ENCODE measurements at places on chromosomes 2 and 18. TPM values are rescaled to one million over a fixed set of nuclear protein-coding genes. Genes with fewer than 3 reads are reported as not detected.

RFTN2 gene
- total RNA-seq: 4.4 TPM

ZC3H8 gene
- 9.4 TPM for total RNA-seq

IL1A gene
- not detected for total RNA-seq

CFAP210 gene
- not detected for total RNA-seq

CENPA gene
- total RNA-seq: 16.0 TPM

FOXI3 gene
- not detected for total RNA-seq

IL36RN gene
- total RNA-seq: not detected

SDC1 gene
- total RNA-seq: 20.3 TPM

SNED1 gene
- total RNA-seq: 391 TPM

LYPD1 gene
- not detected for total RNA-seq

CAPN14 gene
- total RNA-seq: under 0.01 TPM

REG3A gene
- not detected for total RNA-seq

SERPINB2 gene
- 3.5 TPM for total RNA-seq

SLC35F6 gene
- 61.0 TPM for total RNA-seq

PKDCC gene
- total RNA-seq: 26.5 TPM

LRP1B gene
- 0.37 TPM for total RNA-seq

Data from subcutaneous preadipocyte (primary cell).